Stimulated activated CD4-positive, alpha-beta T cell treated with anti-CD3 and anti-CD28 coated beads, Interleukin-4, amount 100 ng/mL, for 1 hour (primary cell): ENCODE measurements at places on chromosomes 5 and 9.

- no peak for DNase-seq
Measured at GRCh38 chr9:71270554-71270953, 149.1 kb upstream of the TRPM3 start.

DNA sequence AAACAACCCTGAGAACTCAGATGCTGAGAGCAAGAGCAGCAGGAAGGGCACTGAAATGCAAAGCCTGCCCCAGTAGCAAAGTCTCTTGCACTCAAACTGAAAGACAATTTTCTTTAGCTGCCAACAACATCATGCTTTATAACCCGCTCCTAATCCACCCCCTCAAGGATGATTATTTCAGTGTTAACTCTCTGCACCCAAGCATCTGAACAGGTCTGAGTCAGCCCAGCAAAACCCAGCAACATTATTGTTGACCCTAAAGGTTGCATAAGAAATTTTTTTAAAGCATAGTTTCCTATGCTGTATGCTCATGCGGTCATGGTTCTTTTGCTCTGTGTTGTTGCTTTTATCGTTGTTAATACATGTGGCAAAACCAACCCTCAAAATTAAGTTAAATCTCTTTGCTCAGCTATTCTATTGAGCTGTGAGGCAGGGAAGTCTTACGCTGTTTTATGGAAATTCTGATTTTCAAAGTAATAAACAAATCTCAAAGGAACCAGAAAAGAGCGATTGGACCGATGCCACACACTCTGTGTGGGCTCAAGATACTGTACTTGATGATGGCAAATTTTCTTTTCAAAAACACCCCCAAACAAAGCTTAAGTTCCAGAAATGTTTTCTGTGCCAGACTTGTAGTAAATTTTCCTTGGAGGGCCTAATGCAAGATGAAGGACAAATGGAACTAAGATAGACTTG is 440.6 kb upstream of the MPDZ start:
- DNase-seq = no peak

GRCh38 chr9:86340356-86341006 is 13.7 kb downstream of the TUT7 start:
- no peak for DNase-seq

DNA sequence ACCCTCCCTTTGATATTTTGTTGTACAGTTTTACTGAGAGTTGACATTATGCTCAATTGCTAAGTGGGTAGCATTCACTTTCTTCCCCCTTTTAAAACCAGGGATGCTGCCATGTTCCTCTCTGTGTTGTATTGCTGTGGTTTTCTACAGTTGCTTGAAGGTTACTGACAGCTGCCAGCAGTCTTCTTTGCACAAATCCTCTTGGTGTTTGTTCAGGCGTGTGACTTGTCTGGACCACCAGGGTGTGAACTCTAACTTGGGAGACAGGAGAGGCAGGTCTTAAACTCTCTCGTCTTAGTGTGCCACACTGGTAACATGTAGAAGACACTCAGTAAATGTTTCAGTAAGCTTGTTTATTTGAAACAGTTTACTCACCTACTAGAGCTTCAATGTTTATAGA is 25.1 kb downstream of the SLC44A1 start:
- no peak for DNase-seq
